Bone marrow (tissue), 2 donors: ENCODE measurements at places on chromosomes 7 and 10.

DNA sequence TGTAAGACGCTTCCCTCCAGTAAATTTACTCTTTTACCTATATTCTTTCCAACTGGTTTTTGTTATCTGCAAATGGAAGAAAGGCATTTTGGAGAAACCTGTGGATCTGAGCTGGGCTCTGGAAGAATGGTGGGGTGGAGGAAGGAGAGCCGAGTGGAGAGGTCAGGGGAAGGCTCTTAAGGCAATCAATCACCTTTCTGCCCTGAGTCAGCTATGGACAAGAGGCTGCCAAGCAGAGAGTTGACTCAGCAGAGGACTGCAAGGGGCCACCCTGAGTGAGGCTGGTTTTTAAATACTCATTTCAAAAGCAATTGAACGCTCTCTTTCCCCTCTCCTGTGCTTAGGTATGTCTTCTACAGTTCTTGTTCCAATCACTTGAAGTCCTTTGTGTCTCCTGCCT lies 81.8 kb downstream of the SPAG6 start:
- no peak for DNase-seq

GRCh38 chr10:12432402-12433189 lies 83.2 kb downstream of the CAMK1D start:
- no peak for DNase-seq

DNA sequence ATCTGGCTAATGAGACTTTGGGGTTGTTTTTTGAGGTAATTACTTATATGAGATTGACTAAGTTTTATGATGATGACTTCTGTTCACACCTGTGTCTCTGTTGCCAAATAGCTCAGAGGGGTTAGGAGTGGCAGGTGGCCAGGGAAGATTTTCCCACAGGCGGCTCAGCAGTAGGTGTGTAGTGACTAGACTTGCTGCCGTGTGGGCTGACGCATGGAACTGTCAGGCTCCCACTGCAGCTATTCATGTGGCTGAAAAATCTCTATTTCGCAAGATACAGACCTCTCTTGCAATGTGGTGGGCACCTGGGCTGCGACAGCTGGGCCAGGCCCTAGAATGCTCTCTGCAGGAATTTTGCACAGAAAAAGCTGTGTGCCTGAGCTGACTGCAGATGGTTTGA lies 1.4 kb downstream of the CPA4 start:
- no peak for DNase-seq

DNA sequence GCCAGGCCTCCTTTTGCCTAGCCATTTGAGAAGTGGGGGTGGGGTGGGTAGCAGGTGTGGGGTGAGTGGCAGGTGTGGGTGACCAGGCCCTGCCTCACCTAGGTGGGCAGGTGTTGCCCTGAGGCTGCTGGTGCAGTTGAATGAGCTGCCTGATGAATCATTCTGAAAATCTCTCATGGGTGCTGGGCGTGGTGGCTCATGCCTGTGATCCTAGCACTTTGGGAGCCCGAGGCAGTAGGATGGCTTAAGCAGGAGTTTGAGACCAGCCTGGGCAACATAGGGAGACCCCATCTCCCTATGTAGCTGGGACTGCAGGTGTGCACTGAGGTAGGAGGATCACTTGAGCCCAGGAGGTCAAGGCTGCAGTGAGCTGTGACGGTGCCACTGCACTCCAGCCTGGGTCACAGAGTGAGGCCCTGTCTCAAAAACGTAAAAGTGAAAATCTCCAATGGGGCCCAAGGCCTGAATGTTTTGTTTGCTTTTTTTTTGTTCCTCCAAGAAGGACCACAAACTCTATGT lies 17.7 kb downstream of the TSPAN14 start:
- DNase-seq, result no peak

- no peak for DNase-seq
Measured at GRCh38 chr7:55086413-55087201, 67.8 kb downstream of the EGFR start.
